Dermis microvascular lymphatic vessel endothelial cell (primary cell): ENCODE measurements at places on chromosomes 4 and X. TPM values are rescaled to one million over a fixed set of nuclear protein-coding genes. Genes with fewer than 3 reads are reported as not detected.

TSPAN7 gene
- total RNA-seq, result 9.2 and 23.8 TPM in 2 replicates

ADGRL3 gene
- under 0.01 and 0.13 TPM in 2 replicates for total RNA-seq

MAGIX gene
- 0.39 and 0.51 TPM in 2 replicates for total RNA-seq

ZC4H2 gene
- total RNA-seq, result 3.2 and 3.9 TPM in 2 replicates

ETDC gene
- total RNA-seq, result not detected in 2 replicates

GASK1B gene
- total RNA-seq, result 44.8 and 57.9 TPM in 2 replicates

SRPX gene
- total RNA-seq, result 50.8 and 70.8 TPM in 2 replicates
